ENCODE measurements at places on chromosomes 7 and 10.

DNA sequence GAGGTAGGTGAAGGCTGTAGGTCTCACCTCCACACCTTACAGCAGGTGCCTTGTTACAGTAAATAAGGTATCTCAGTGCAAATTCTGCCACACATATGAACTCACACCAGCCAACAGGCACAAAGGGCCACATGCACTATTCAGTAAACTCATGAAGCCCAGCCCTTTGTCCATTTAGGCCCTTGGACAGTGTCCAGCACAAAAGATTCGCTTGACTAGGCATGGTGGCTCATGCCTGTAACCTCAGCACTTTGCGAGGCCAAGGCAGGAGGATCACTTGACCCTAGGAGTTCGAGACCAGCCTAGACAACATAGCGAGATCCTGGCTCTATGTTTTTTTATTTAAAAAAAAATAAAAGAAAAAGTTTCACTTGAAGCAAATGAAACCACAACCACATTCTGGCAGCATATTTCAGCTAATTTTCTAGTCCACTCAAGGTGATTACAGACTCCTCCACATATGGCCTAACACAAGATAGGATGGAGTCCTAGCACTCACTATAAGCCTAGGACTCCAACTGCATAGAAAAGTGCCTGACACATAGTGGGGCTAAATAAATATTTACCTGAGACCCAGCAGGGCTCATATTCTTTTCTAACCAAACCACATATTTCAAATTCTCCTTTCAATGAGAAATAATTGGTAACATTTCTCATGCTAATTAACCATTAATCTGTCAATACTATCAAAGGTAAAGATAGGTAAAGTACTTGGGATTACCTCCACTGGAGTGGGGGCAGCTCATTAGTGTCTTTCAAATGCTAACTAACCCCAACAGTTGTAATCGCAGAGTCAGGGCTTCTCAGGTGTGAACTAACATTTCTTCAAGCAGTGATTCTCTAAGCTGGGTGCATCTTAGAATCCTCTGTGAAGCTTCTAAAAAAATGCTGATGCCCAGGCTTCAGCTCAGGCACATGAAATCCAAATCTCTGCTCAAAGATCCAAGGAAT lies 4.5 kb upstream of the ANKRD1 start:
- no peak for DNase-seq

DNA sequence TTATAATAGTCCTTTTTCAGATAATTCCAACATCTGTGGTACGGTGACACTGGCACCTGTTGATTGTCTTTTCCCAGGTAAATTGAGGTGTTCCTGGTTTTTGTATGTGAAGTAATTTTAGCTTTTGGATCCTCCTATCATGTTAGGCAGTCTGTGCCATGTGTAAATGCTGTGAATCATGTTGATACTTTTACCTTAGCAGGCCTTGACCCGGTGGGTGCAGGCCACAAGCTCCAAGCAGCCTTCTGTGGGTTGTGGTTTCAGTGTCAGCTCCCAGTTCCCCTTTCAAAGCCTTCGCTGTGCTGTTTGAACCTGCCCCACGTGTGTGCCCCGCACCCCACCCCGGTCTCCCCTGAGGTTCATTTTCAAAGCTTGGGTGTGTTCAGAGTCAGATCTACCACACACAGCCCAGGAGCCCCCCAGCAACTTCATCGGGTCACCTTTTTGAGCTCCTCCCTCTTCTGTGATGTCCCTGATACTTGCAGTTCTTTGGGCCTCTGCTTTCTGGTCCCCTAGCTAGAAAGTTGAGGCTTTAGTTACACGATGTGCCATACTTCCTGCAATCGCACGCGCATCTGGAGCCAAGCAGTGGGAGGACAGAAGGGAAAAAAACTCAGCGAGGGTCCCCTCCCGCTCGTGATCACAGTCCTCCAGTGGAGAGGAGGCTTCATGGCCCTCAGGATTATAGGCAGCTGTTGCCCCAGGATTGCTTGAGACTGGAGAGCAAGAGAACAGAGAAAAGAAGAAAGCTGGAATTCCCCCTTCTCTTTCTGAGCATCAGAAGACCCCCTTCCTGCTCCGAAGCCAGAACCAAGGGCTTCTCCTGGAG lies 8.7 kb upstream of the BHLHA15 start:
- peak; percentile 69 for DNase-seq

- DNase-seq: no peak
Measured at GRCh38 chr7:112150823-112151641, 55.2 kb downstream of the DOCK4 start.

GRCh38 chr10:128808921-128809440 lies 658.1 kb upstream of the MGMT start:
- DNase-seq: no peak

- DNase-seq: no peak
Measured at GRCh38 chr7:3274131-3274530, 26.9 kb upstream of the SDK1 start.

- no peak for DNase-seq
Measured at GRCh38 chr10:129040377-129040776, 426.7 kb upstream of the MGMT start.

GRCh38 chr10:100886963-100887362 lies 25.8 kb upstream of the SLF2 start:
- DNase-seq: no peak

- no peak for DNase-seq
Measured at GRCh38 chr10:83252596-83252995, 886.7 kb upstream of the GHITM start.

DNA sequence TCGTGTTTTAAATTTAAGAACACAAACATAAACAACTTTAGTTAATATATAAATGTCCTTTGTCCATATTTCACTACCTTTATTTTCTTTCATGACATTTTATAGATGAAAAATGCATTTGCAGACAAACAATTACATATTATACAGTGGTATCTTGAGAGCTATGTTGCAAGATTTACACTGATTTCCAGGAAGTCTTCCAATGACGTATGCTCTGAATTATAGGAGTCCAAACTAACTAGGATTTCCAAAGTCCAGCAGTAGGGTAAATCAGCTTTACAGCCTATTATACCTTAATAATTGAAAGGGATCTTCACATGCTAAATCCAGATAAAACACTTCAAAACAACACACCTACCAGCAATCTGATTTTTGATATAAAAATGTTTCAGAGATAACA lies 69.4 kb downstream of the HYCC1 start:
- no peak for DNase-seq

- no peak for DNase-seq
Measured at GRCh38 chr7:46237466-46237865, 316.4 kb upstream of the IGFBP3 start.

DNA sequence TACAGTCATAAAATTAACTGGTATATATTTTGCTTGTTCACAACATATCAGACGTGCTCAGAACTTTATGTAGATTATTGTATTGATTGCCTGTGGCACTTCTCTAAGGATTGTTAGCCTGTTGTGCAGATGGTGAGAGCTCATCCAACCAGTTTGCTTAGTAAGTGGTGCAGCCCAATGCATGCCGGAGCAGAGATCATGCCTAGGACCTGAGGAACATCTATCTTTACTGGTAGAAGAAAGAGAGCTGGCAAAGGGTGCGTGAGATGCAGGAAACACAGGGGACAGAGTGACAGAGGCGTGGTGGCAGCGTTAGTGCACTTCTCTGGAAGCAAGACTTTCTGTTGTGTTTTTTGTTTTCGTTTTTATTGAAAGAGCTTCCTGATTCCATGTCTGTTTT lies 35.9 kb downstream of the CCM2 start:
- DNase-seq: no peak

DNA sequence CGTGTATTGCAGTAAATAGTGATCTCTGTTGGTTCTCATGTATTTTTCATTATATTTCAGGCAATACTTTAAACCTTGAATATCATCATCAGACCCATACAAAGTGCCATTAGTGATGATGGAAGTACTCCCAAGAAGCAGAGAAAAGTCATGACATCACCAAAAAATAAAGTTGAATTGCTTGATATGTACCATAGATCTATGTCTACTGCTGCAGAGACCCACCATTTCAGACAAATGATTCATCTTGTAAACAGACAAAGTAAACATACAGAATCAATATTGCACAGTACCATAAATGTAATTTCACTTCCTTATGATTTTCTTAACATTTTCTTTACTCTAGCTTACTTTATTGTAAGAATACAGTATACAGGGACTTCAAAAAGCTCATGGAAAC lies 347.8 kb downstream of the IPMK start:
- DNase-seq: no peak

DNA sequence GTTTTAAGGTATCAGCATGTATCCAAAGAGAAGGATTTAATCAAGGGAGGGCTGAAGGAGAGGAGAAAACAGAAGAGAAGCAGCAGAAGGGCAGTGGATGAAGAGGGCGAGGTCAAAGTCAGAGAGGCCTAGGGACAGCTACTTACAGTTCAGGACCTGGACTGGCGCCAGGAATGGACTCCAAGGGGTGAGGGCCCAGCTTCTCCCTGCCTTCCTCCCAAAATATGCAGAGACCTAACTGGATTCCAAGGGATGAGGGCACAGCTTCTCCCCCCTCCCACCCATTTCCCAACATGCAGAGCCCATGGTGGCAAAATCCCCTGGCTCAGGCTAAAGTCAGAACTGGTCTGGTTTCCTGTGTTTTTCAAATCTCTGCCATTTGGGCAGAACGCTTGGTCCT lies 3.4 kb upstream of the TCF7L2 start:
- DNase-seq: no peak

DNA sequence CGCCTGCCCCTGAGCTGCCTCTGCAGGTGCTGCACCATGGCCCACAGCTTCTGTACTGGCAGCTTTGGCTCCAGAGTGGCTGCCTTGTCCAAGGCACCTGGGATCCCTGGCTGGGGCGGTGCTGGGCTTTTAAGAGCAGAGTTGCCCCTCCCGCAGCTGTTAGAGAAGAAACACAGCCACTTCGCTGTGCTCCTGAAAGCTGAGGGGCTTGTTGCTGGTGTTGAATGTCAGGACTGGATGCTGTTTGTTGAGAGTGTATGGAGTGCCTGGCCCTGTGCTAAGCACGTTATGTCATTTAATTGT lies 6.2 kb downstream of the FAM241B start:
- no peak for DNase-seq

GRCh38 chr10:48789486-48790456 lies 105.1 kb downstream of the WDFY4 start:
- DNase-seq: no peak

DNA sequence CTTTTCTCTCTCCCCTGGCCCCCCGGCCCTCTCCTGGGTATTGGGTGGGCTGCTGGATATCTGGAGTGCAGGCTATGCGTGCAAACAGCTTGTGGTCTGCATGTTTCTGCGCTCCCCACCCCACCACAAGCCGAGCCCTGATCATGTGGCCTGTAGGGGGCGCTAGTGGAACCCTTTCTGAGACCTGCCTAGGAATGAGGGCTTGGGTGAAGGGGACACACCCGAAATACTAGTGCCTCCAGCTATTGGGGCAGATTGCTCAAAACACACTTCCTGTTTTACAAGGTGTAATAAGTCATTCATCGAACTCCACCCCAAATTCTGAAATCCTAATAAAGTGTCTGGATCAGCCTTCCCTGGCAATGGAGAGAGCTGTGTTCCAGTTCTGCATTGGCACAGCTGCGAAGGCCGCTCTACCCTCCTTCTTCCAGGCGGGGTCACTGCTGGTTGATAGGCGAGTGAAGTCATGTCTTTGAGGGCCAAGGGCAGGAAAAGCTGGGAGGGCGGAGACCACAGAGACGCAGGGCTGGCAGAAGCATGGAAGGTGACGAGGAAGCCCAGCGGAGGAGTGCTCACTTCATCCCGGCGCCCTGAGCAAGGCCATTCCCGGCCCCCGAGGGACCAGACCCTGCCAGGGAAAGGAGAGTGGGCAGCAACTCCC lies 19.8 kb upstream of the PRRT4 start:
- peak; percentile 28 for DNase-seq

DNA sequence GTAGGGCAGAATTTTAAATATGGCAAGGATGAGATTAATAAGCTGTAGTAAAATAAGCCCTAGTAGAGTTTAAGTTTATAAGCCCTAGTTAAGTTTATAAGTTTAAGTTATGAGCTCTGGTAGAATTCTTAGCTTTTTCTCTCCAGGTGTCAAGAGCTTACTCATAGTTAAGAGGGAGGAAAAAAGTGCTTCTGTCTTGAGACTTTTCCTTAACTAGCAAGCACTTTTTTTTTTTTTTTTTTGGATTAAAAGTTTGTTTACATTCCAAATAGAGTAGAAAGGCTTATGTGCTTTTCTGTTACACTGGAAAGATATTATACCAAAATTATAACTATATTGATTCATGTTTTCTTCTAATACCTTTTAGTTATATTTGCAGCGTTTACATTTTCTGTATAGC lies 25.5 kb upstream of the MPP7 start:
- no peak for DNase-seq

GRCh38 chr7:107643407-107643806 lies 17.2 kb upstream of the SLC26A4 start:
- DNase-seq: no peak

DNA sequence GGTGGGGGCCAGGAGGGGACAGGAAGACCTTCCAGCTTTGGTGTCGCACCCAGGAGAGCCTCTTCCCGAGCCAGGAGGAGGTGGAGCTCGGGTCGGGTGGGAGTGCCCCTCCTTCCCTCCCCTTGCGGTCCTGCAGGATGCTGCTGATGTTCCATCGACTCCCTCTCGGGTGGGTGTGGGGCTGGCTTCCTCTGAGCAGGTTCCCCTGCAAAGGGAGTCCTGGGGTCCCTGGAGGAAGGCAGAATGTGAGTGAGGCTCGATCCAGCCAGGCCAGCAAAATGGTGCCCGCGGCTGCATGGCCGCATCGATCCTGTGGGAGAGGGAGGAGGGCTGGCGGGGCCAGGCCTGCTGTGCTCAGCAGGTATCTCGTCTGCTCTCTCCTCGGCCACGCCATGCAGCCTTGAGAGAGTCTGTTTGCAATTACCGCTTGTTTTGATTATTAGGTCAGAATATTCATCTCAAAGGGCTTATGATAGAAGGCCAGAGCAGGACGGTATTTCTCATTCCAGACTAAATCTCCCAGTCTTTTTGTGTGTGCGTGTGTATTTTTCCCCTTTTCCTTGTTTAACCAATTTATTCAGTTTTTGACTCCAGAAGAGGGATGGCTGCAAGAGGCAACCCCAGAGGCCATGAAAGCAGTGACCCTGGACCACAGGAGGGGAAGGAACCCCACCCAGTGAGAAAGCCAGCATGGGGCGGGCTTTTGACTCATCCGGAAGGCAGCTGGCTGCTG lies 137.3 kb upstream of the ZMIZ1 start:
- no peak for DNase-seq

- no peak for DNase-seq
Measured at GRCh38 chr10:49010865-49011264, 71.2 kb upstream of the LRRC18 start.

DNA sequence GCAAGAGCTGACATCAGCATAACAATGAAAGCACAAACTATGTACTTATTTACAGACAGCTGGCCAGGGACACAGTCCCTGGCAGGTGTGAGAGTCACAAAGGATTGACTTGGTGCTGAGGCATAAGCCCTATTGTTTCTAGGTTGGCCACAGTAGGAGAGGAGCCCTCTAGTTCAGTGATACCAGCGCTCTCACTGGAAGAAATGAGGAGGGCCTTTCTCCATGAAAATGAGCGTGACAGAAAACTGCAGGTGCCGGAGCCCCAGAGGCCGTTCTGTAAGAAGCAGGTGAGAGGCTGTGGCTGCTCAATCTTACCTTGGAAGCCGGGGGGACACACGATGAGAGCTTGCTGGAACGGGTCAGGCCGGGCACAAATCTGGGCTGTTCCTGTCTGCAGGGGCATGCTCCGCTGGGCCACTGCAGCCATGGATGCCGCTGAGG lies 90.5 kb downstream of the CLEC2L start:
- no peak for DNase-seq

- peak; percentile 45 for DNase-seq
Measured at GRCh38 chr7:44489955-44490350, 505 bp downstream of the NUDCD3 start.
